T47D (cell line): ENCODE measurements at places on chromosomes 5 and 9.

- no peak for DNase-seq
These were observed 105.2 kb upstream of the ITGA1 start for GRCh38 chr5:52682492-52682891.

DNA sequence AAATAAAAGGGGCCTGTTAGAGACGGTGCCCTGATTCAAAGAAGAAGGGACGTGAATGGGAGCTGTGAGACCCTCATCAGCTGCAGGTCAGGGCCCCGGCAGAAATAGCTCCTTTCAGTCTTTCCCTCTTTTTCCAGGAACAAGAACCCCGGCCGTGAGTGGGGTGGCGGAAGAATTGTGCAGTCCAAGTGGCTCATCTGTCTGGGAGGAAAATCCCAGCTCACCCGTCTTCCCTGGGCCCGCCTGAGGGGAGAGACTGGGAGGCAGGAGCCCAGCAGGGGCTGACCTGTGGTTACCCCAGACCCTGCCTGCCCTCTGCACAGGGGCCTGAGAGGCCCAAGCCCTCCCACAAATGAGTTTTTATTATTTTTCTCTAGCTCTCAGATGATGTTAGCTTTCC, 24.8 kb upstream of the CSF1R start:
- DNase-seq = no peak

- DNase-seq = no peak
These were observed 8.4 kb downstream of the IGFBPL1 start for GRCh38 chr9:38415856-38416255.

- no peak for DNase-seq
These were observed 180.0 kb downstream of the CDH12 start for GRCh38 chr5:22673131-22673530.

GRCh38 chr9:88645172-88645878, 110.3 kb downstream of the NXNL2 start:
- DNase-seq = no peak

GRCh38 chr5:36242534-36243485, 1.1 kb upstream of the NADK2 start:
- DNase-seq = no peak

- no peak for DNase-seq
These were observed 6.6 kb upstream of the KCNN2 start for GRCh38 chr5:114355086-114355830.

GRCh38 chr9:111095441-111095840, 57.2 kb upstream of the LPAR1 start:
- no peak for DNase-seq

DNA sequence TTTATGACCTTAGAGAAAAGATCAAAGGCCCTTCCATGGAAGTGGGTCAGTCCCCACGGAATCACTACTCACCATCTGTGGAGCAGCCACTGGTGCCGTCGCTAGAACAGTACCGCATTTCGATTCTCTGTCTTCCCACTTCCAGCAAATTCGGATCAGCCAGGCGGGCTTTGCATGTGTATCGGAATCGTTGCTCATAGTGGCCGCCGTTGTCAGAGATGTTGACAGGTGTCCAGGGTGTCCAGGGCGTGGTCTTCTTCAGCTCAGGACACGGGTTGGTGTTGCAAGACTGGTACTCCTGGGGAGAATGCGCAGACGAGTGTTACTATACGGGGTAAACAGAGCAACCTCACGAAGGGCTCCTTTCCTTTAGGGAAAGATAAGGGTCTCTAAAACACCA, 479.5 kb downstream of the SEMA5A start:
- DNase-seq = no peak

GRCh38 chr5:154228696-154229095, 38.2 kb downstream of the GALNT10 start:
- DNase-seq = no peak
